ENCODE measurements at places on chromosomes 1 and 21. TPM values are rescaled to one million over a fixed set of nuclear protein-coding genes. Genes with fewer than 3 reads are reported as not detected.

CFHR4 gene
- 0.94 TPM for total RNA-seq

AVPR1B gene
- not detected for total RNA-seq

TRIM17 gene
- 2.2 TPM for total RNA-seq

LINGO4 gene
- total RNA-seq = not detected

GLIS1 gene
- not detected for total RNA-seq

TNFAIP8L2 gene
- 0.94 TPM for total RNA-seq

IL10 gene
- not detected for total RNA-seq

PDZK1IP1 gene
- total RNA-seq = not detected

HSD3B2 gene
- total RNA-seq = not detected

C1orf141 gene
- total RNA-seq = not detected

CYP2J2 gene
- total RNA-seq = 0.94 TPM

YIPF1 gene
- total RNA-seq = 14.1 TPM

LCE6A gene
- total RNA-seq = not detected

INAVA gene
- 2.5 TPM for total RNA-seq

ATP1A4 gene
- total RNA-seq = 0.31 TPM

SFT2D2 gene
- total RNA-seq = 46.3 TPM

CNN3 gene
- total RNA-seq = 144 TPM

ATP13A2 gene
- total RNA-seq = 119 TPM

BMP8A gene
- total RNA-seq = not detected

RYR2 gene
- total RNA-seq = 61.7 TPM

CEP350 gene
- 138 TPM for total RNA-seq

PPIAL4G gene
- 2.2 TPM for total RNA-seq

SPATA45 gene
- total RNA-seq = not detected

CCDC17 gene
- total RNA-seq = 0.94 TPM

SLC9C2 gene
- 1.9 TPM for total RNA-seq

SPATA21 gene
- 0.31 TPM for total RNA-seq

ADAM30 gene
- total RNA-seq = not detected

EPHA2 gene
- total RNA-seq = 1.9 TPM

CLDN17 gene
- total RNA-seq = not detected

ALPL gene
- 2.5 TPM for total RNA-seq

SELE gene
- total RNA-seq = 0.31 TPM

CDC7 gene
- 21.0 TPM for total RNA-seq
